CD8-positive, alpha-beta T cell (primary cell): ENCODE measurements at places on chromosomes 1 and 21.

GRCh38 chr1:161153176-161153575 is 602 bp upstream of the UFC1 start:
- DNase-seq = no peak

- DNase-seq = no peak
These were observed 50.5 kb upstream of the GFI1 start for GRCh38 chr1:92536980-92537884.

GRCh38 chr1:53559391-53559815 is 100.2 kb downstream of the DMRTB1 start:
- no peak for DNase-seq

- DNase-seq = no peak
These were observed 60.2 kb downstream of the RIPK4 start for GRCh38 chr21:41706678-41707077.

- no peak for DNase-seq
These were observed 11.7 kb downstream of the UBE2G2 start for GRCh38 chr21:44789880-44790279.

GRCh38 chr1:101337968-101338367 is 101.1 kb downstream of the S1PR1 start:
- DNase-seq = no peak
